ENCODE measurements at places on chromosomes 12 and 14.

- DNase-seq: peak; percentile 81
Measured at GRCh38 chr12:15846887-15847286, 35.3 kb upstream of the STRAP start.

GRCh38 chr14:76273346-76273745, 102.6 kb upstream of the ESRRB start:
- DNase-seq: no peak

GRCh38 chr12:52319097-52319496, 2.1 kb downstream of the KRT83 start:
- no peak for DNase-seq

- DNase-seq: no peak
Measured at GRCh38 chr14:69350892-69351291, 47.2 kb downstream of the ERH start.

DNA sequence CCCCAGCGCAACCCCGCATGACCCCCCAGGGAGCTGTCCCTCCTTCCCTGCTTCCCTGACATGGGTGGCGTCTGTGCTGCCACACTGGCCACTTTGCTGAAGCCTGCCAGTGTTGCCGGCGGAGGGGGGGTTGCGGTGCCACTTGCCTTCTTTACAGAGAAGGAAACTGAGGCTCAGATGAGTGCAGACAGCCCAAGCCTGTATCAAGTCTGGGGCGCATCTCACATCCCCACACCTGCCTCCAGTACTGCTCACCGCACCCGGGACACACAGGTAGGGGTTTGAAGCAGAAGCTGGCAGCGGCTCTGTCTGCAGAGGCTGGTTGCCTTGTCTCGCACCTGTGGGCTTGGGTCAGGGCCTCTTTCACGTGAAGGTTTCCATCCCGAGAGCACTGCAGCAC, 104.7 kb upstream of the RTL1 start:
- no peak for DNase-seq

DNA sequence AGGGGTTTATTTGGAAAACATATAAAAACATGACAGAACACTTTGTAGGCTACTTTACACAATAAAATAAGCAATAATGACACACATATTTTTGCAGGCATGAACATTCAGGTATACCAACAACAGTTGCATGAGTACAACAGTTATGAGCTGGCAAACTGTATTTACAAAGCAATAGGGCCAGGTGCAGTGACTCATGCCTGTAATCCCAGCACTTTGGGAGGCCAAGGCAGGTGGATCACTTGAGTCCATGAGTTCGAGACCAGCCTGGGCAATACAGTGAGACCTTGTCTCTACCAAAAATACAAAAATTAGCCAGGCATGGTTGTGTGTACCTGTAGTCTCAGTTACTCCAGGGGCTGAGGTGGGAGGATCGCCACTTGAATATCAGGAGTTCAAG, 101.1 kb downstream of the BMP4 start:
- no peak for DNase-seq

GRCh38 chr14:34137001-34137745, 186.3 kb upstream of the EGLN3 start:
- no peak for DNase-seq

- DNase-seq: no peak
Measured at GRCh38 chr12:124549629-124550028, 17.8 kb downstream of the NCOR2 start.

DNA sequence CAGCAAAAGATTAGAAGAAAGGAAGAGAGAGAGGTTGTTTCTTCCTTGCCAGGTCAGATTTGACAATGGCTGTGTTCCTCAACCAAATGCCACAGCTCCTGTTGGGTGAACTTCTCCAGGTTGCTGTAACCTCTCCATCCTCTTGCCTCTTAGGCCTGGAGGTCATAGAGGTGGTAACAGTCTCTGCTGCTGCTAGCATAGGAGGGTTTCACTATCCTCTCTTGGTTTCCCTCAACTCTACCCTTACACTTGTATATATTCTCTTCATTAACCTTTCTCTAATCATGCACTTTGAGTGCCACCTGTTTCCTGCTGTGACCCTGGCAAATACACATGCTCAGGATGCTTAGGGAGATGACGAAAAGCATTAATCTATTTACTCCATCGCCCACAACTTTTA, 67.7 kb upstream of the HIF1A start:
- no peak for DNase-seq

DNA sequence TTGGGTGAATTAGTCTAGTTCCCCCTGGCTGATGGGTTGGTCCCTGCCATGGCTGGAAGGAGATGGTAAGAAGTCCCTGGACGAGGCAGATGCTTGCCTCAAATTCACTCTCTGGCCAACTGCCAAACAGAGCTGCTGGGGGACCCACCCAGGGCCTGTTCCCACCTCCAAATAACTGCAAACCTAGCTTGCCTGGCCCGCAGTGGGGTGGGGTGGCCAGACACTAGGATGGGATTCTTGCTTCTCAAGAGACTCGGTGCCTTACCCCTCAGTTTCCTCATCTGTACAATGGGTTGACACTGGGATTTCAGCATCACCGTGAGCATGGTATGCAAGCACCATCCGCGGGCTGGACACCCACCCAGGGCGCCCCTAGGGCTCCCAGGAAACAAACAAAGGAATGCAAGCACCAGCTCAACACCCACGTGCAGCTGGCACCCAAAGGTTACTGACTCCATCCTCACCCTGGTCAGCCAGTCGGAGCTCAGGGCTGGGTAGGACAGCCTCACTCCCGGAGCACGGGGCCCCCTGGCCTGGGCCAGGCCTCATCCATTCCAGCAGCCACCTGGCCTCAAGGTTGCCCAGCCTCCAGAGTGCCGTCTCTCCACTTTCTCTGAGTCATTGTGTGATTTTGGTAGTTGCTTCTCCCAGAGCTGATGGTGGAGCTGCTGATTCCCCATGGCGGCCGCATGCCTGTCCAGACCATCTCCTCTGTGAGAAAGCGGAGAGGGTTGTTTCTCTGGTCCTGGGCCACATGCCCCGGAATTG, 205.2 kb upstream of the RTL1 start:
- DNase-seq: no peak
